ENCODE measurements at places on chromosomes 2 and 18. TPM values are rescaled to one million over a fixed set of nuclear protein-coding genes. Genes with fewer than 3 reads are reported as not detected.
A peak's percentile ranks its signal among the peaks of the same experiment; 100 is the strongest.

DNA sequence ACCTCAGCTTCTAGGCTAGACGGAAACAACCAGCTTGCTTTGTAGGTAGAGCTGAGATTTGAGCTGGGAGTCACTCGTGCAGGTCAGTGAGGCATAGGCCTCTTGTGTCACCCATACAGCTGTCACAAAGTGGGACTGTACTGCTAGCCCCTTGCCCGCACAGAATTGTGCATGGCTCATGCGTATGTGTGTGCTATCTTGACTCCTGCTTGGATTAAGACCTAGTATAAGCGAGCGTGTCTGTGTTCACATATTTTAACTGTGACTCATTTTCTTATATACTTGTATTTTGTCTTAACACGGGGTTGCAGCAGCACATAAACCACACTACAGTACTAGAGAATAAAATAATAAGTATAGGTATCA lies 20.1 kb downstream of the CEP68 start:
- no peak for DNase-seq

- DNase-seq: no peak
These were observed 75.4 kb upstream of the CDC42EP3 start for GRCh38 chr2:37746883-37747282.

DNA sequence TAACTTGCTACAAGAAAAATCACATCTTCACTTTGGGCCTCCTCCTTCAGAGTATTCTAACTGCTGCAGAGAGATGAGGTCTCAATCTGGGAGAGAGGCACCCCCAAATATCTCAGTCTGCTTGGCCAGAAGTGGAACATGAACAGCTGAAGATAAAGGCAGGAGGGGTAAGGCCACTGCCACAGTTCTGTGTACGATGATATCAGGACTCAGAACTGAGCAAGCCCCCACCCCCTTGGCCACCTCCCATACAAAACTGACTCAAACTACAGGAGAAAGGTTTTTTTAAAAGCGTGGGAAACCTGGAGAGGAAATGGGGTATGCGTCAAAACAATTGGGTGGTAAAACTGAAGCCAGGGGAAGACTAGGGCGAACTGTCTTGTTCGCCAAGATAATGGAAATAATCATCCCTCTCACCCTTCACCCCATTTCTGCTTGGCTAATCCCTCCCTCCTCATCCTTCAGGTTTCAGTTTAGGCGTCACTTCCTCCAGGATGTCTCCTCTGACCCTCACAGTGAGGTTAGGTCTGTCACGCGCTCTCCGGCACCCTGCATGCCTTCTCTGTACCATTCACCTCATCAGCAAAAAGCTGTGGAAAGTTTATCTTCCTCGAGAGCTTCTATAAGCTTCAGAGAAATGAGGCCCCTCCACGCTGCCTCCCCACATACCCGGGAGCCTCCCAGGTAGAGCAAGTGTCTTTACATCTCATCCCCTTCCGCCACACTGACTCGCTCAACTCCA lies 64.4 kb downstream of the SFXN5 start:
- no peak for DNase-seq

COL5A2 gene
- polyA plus RNA-seq: 348 TPM

TEX44 gene
- not detected for polyA plus RNA-seq

- DNase-seq: no peak
These were observed 28.4 kb downstream of the ACYP2 start for GRCh38 chr2:54143780-54144179.

DNA sequence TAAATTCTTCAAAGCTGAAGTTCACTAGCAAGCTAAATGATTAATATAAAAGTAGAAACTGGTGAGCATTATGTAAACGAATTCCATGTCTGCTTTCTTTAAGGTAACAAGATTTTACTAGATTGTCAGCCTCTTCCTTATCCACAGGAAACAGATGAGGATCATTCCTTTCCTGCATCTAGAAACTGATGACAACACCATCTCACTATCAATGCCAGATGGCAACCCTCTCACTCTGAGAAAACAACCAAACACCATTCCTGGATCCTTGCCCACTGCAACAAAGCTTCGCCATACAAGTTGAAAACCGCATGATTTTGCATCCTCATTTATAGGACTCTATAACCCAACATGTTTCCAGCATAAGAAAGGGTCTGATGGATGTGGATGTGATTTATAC lies 122.9 kb downstream of the ZNF521 start:
- no peak for DNase-seq

DNA sequence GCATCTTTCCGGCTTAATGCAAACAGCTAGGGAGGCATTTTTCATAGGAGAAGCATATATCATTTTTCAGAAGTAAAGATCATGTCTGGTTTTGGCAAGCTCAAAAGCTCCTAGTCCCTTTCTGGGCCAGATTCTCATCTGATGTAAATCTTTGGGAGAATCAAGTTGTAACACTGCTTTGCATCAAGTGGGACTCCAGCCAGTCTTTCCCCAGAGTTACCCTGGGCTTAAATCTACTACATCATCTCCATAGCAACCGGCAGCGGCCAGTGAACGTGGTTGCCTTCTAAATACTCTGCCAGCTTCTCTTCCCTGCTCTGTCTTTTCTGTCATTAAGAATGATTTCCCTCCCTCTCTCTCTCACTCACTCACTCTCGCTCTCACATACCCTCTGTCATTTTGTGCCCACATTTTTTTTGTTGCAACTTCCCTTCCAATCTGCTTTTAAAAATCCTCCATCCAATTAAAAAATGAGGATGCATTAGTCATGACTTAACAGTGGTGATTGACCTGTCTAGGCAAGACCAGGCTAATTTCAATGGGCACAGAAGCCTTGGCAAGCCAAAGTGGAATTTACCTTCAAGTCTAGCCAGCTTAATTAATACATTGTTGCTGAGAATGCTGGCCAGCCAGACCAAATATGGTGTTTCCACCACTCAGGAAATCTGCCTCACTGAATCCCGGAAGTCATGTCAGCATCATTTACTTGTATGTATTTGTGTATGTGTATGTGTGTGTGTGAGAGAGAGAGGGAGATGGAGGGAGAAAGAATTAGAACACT lies 93.0 kb downstream of the NRP2 start:
- peak; percentile 50 for DNase-seq

PPP1R1C gene
- polyA plus RNA-seq: not detected

SLC8A1 gene
- 7.2 TPM for polyA plus RNA-seq

GRCh38 chr2:237056287-237056875 lies 29.3 kb upstream of the COPS8 start:
- DNase-seq: no peak

DNA sequence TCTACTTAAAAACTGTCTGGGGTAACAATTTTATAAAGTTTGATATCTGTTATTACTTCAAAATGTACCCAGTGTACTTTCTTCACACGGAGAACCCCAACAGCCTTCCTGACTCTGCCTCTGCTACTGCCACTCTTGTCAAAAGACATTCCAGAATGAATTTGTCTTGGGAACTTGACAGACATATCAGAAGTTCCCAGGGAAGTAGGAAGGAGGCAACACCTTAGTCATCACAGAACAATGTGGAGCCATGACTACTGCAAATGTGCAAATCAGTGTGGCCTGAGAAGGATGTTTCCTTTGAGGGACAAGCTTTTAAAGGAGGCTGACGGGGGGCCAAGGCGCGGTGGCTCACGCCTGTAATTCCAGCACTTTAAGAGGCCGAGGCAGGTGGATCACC lies 133.8 kb upstream of the RNF152 start:
- no peak for DNase-seq

- no peak for DNase-seq
These were observed 72.9 kb upstream of the MYCN start for GRCh38 chr2:15867194-15868171.

DNA sequence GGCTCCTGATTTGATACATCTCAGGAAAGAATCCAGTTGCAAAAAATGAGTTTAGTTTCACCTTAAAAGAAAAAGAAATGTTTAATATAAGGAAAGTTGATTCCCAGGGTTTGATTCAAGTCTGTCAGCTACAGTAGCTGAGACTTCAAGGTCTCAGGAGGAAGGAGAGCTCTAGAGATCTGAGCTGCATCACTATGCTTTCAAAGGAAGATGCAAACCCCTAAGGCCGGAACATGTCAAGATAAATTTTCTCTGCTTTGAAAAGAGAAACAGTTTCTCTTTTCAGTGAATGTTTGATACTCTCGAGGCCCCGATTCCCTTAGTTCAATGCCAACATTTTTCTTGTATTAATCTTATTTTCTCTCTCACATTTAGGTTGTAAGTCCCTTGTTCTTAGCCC lies 128.6 kb downstream of the RGPD3 start:
- DNase-seq: no peak

FBLN7 gene
- polyA plus RNA-seq: 8.5 TPM

DNA sequence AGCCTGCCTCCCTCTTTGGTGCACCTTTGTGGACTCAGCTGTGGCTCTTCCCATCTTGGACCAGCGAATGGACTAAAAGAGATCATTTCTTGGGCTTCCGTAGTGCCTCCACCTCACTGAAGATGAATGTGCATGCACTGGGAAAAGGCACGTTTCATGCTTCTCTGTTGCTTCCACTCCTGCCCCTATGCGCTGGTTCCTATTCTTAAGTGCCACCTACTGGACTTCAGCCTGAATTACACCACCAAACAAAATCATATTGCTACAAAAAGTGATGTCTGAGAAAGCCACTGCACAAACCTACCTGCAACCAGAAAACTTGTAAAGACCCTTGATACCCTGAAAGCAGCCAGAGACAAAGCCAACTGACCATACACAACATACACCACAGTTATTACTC lies 695.6 kb downstream of the TSN start:
- DNase-seq: no peak
